ENCODE measurements at places on chromosomes 4 and X.

DNA sequence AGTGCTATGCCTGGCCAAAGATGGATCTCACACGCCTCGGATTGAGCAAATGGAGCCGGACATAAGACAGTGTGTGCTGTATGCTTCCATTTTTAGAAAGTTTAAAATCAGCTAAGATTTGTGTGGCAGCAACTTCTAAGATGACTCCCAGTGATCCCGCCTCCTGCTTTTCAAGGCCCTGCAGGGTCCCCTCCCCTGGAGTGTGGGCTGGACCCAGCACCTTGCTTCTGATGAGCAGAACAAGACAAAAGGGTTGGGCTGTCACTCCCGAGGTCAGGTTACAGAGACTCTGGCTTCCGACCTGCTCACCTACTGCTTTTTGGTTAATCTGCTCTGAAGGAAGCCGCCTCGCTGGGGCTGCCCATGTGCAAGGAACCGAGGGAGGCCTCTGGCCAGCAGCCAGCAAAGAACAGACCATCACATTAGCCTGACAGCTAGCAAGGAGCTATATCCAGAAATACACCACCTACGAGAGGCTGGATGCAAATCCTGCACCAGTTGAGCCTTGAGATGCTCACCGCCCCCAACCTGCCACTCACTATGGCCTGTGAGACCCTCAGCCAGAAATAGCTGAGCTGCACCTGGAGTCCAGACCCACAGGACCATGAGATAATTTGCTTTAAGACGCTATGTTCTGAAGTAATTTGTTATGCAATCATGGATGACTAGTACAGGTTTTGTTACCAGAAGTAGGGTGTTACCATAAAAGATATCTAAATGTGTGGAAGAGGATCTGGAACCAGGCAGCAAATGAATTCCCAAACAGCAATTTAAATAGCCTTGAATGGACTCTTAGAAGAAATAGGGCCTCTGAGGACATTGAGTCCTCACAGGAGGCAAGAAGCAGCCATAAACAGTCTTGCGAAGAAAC, 47.6 kb downstream of the CRMP1 start:
- no peak for DNase-seq

DNA sequence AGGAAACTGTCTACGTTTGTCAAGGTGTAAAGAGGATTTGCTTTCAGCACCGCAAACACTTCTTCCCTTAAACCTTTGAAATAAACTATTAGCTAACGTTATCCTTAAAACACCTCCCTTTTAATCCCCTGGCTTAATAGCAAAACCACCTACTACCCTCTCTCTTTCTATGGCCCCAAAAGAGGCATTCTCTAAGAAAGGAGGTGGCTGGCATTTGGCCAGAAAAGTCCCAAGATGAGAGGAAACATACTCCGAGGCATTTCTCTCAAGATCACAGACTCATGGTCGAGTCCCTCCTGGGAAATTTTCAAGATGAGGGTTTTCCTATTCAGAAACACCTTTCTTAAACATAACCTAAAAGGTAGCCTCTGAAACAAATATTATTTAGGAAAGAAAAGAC, 60.6 kb upstream of the VCX3B start:
- no peak for DNase-seq

DNA sequence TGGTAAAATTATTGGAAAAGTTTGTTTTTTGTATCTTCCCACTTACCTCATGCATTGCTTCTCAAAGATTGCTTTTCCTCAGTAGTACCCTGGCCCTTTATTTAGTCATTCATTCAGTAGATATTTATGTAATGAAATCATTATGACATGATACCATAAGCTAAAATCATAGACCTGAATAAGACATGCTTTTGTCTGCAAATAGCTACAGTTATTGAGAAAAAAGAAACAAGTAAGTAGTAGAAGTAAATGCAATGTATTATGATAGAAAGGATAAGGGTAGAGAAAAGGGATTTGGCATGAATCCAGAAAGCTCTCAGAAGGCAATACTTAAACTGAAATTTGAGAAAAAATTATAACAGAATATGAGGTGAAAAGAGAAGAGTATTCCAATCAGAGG, 352.5 kb downstream of the GPM6A start:
- no peak for DNase-seq

DNA sequence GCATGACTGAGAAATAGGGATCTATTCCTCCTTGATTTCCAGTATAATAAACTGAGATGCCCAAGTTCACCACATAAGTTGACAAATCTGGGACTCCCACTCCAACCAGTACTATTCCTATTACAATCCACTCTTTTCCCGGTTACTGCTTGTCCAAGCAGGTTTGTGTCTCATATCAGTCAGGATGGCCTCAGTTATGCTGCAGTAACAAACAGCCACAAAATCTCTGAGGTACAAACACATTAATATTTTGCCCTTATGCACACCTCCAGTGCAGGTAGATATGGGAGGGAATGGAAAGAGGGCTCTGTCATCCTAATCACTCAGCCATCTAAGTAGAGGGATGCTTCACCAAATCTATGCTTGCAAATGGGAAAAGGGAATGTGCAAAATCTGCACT, 207.8 kb downstream of the RAB28 start:
- DNase-seq, result no peak

DNA sequence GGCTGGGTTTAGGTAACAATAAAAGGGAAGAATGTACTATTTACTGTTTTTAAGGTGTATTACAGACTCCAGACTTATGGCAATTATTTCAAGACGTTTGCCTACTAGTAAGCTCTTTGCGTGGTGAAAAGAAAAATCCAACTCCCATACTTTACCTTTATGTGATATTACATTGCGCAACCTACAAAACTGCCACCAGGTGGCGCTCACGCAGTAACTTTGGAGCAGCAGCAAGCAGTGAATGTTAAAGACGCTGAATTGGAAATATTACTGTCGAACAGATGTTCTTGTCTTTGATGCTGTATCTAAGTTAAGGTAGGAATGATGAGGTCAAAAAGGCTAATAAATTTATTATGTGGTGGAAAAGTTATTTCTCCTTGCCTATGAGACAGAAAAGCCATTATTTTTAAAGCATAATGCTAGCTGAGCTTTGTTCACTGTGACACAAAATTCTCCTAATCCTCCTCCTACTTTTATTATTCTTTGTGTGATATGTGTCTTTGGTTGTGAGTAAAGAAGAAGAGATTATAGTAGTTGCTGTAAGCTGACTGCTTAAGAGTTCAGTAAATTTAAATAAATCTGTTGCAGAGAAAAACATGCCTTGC, 1099.8 kb upstream of the TENM3 start:
- DNase-seq, result peak; percentile 15

GRCh38 chrX:16958356-16958755, 11.9 kb downstream of the REPS2 start:
- DNase-seq, result no peak

DNA sequence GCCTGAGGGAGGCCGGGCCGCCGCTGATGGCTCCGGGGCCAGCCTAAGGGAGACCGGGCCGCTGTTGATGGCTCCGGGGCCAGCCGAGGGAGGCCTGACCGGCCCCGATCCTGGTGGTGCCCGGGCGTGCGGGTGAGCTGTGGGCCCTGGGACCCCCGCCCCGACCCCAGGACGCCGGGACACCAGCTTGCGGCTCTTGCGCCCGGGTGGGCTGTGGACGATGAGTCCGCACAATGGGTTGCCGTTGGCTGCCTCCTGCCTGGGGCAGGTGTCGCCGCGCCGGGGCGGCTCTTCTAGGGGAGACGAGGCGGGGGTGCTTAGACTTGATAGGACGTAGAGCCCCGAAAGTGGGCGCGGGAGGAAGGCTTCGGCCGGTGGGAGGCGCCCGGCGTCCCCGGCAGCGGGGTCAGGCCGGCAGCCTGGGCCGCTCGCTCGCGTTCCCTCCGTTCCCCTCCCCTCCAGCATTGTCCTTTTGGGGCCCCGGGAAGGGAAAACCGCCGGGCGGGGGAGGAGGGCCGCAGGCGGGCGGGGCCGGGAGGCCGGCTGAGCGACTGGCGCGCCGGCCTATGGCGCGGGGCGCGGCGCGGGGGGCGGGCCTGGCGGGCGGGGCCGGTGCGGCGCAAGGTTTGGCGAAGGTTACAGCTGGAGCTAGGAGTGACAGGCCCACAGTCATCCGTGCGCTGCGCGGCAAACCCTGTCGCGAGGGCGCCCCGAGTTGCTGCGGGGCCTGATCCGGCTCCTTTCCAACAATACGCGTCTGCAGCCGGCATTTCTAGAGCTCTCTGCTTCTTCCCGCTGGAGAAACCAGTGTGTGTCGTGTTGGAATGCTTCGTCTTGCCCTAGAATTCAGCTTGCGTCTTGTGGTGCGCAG, 819 bp downstream of the KIAA0232 start:
- DNase-seq, result peak; percentile 34

DNA sequence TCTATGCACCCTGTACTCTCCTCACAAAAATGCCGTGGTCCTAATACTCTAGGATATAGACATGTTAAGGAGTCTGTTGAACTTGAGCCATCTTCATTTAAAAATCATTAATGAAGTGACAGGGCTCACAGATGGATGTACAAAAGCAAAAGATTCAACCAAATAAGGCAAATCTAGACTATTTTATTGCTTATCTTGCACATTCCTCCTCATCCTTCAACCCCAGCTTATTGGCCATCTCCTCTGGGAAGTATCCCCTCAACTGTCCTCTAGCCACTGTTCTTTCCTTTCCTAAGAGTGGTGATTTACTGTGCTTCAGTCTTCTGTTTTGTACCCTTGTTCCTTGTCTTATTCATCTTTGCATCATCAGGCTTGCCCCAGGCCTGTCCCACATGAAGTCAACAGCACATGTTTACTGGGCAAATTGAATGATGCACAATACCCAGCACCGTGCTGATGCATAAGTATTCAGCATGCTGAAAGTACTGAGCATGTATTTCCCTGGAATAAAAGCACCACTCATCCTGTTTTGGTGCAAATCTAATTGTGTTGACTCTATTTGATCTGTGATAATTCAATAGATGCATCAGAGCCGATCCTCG, 287.3 kb upstream of the CLNK start:
- DNase-seq, result no peak

All from brain pericyte (primary cell).